Activated naive CD4-positive, alpha-beta T cell treated with anti-CD3 and anti-CD28 coated beads, Interleukin-2, amount 10 ng/mL, durations not matched to agents 7 days and 5 days (primary cell): ENCODE measurements at places on chromosomes 4 and X.

DNA sequence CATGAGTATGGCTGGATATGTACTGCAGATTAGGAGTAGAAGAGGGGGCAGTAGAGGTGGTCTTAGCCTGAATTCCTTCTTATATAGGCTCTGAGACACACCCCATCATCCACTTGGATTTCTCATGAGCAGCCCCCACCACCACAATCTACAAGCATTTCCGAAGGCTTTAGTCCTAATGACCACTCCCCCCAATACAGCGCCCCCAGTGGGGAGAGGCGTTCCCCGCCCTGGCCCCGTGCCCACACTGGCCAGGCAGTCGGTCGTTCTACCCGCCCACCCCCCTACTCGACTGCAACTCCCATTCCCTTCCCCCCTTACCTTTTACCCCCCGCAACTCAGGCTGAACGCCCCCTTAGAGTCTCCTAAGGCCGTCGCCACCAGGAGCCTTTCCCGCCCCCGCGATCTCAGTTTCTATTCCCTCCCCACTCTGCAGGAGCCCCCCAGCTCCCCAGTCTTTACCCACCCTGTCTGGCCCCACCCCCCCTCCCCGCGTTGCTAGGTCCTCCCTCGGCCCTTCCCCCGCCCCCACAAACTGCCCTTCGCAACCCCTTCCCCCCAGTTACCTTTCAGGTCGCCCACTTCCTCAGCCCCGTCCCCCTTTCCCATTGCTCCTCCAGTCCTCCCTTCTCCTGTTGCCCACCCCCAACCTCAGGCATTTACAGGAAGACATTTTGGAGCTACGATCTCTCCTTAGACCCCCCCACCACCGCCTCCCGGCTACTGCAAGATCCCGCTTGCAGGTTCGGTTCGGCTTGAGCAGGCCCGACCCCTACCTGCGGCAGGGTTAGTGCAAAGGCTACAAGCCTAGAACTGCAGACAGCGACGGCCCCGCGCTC lies 468 bp downstream of the ZMYM3 start:
- peak; percentile 59 for DNase-seq

GRCh38 chr4:102614801-102615200 lies 113.6 kb downstream of the NFKB1 start:
- DNase-seq: peak; percentile 65

GRCh38 chr4:3283916-3284315 lies 8.9 kb upstream of the RGS12 start:
- no peak for DNase-seq

DNA sequence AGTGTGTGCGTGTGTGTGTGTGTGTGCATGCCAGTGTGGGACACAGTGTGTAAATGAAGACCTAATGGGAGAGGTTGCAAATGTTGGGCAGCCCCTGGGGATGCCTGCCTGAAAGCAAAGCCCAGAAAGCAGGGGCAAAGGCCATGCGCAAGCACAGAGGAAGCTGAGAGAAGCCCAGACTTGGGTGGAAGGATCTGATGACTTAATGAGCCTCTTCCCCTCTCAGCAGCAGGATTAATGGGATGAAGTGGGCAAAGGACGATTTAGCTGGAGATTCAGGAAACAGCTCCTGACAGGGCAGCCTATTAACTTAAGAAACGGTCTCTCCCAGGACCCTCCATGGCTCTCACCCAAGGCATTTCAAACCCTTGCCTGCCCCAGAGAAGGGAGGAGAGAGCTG lies 107.3 kb downstream of the EFNB1 start:
- no peak for DNase-seq

GRCh38 chrX:7815166-7815805 lies 27.7 kb upstream of the VCX start:
- no peak for DNase-seq
